ENCODE measurements at places on chromosomes 3 and 15. TPM values are rescaled to one million over a fixed set of nuclear protein-coding genes. Genes with fewer than 3 reads are reported as not detected.

Gene GP9
- total RNA-seq = 0.50 TPM

Gene HIGD2B
- not detected for total RNA-seq

Gene P2RY1
- total RNA-seq = 1.5 TPM

Gene ARRDC4
- 17.4 TPM for total RNA-seq

Gene CEP97
- 2.8 TPM for total RNA-seq

Gene TRIM71
- total RNA-seq = not detected

DNA sequence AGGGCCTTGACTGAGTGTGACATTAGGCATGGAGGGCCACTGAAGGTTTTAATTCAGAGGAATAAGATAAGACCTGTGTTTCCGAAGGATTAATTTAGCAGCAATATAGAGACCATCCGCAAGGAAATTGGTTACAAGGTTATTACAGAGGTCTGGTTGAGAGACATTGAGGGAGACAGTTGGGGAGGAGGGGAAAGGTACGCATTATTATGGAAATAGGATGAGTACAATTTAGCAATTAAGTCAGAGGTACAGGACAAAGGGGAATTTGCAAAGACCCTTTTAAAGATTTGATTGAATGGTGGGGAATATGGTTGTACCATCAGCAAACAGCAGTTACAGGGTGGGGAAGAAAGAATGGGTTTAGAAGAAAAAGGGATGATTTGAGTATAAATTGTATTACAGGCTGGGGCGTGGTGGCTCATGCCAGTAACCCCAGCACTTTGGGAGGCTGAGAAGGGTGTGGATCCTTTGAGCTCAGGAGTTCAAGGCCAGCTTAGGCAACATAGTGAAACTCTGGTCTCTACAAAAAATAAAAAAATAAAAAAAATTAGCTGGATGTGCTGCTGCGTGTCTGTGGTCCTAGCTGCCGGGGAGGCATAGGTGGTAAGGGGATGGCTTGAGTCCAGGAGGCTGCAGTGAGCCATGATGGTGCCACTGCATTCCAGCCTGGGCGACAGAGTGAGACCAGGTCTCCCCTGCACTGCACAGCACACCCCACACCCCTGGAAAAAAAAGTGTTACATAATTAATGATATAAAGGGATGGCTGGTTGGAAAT lies 11.3 kb downstream of the ARL8B start:
- H3K4me1 ChIP-seq = peaks cover 1% of the 10 kb centered on the region
- no peaks in the 10 kb centered on the region for H3K27me3 ChIP-seq

GRCh38 chr3:72690629-72691028 lies 157.6 kb downstream of the SHQ1 start:
- no peaks in the 10 kb centered on the region for H3K27me3 ChIP-seq
- H3K4me1 ChIP-seq = no peaks in the 10 kb centered on the region
- H3K27ac ChIP-seq = no peak overlapping the region
- no peak overlapping the region for H3K4me3 ChIP-seq
- DNase-seq = no peak
- H3K36me3 ChIP-seq = no peaks in the 10 kb centered on the region

DNA sequence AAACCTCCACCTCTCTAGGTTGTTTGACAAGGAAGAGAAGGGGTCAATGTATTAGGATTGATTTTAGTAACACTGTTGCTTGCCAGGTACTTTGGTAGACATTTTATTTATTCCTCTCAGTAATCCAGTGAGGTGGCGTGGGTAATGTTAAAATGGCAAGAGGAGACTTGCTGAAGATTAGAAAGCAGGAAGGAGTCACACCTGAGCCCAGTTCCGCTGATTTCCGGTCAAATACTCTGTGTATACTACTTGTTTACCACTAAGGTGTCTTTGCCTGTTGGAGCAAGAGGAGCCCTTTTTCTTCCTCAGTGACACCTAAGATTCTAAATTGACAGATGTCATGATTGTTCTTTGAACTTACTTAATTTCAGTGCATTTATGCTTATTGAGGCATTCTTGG lies 1.7 kb downstream of the OXNAD1 start:
- no peak for DNase-seq
- peaks cover 11% of the 10 kb centered on the region for H3K36me3 ChIP-seq
- no peaks in the 10 kb centered on the region for H3K27me3 ChIP-seq
- H3K4me1 ChIP-seq = peaks cover 11% of the 10 kb centered on the region

GRCh38 chr3:46334741-46335478 lies 19.0 kb upstream of the CCR2 start:
- H3K4me1 ChIP-seq = no peaks in the 10 kb centered on the region
- no peak overlapping the region for H3K27ac ChIP-seq
- H3K4me3 ChIP-seq = no peak overlapping the region
- no peaks in the 10 kb centered on the region for H3K36me3 ChIP-seq
- no peak for DNase-seq

- H3K27me3 ChIP-seq = no peaks in the 10 kb centered on the region
- DNase-seq = no peak
- no peak overlapping the region for H3K27ac ChIP-seq
- H3K4me3 ChIP-seq = no peak overlapping the region
These were observed 257.0 kb downstream of the NR1D2 start for GRCh38 chr3:24202071-24202470.

- no peak overlapping the region for H3K4me3 ChIP-seq
- H3K27ac ChIP-seq = no peak overlapping the region
- H3K4me1 ChIP-seq = no peaks in the 10 kb centered on the region
- H3K36me3 ChIP-seq = no peaks in the 10 kb centered on the region
- DNase-seq = no peak
These were observed 41.8 kb downstream of the KCNH8 start for GRCh38 chr3:19190126-19190525.

DNA sequence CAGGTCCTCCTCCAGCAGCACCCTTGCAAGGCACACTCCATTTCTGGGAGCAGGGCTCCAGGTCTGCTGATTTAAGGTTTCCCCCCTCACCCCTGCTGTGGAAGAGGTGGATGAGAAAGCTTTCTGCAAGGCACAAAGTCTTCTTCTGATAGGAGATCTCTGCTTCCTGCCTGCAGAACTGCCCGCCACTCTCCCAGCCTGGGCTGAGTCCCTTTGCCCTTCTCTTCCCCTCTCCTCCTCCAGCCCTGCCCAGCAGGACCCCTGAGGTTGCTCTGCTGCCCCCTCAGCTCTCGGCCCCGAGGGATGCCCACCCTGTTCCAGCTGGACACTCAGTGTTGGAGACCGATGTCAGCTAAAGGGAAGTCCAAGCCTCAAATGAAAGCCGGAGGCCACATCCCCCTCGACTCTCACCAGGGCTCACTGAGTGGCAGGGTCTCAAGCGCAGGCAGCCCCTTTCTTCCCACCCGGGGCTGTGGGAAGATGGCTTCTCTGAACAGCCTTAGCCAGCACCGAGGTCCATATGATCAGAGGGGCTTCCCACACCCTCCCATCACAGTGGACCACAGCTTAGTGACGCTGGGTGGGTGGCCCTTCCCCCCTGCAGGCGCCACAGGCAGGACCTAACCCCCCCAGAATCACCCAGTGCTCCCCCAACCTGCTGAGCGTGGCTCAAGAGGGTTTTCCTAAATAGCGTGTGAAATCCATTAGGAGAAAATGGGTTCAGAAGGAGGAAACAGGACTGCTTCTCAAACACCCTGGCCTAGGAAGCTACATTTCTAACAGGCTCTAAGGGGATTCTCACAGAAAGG lies 4.0 kb downstream of the ATP10A start:
- no peak overlapping the region for H3K27ac ChIP-seq
- H3K4me1 ChIP-seq = no peaks in the 10 kb centered on the region

- peaks cover 20% of the 10 kb centered on the region for H3K36me3 ChIP-seq
- no peak overlapping the region for H3K4me3 ChIP-seq
- no peak overlapping the region for H3K27ac ChIP-seq
- no peak for DNase-seq
- no peaks in the 10 kb centered on the region for H3K4me1 ChIP-seq
- no peaks in the 10 kb centered on the region for H3K27me3 ChIP-seq
These were observed 41.2 kb downstream of the TUBGCP4 start for GRCh38 chr15:43412096-43412495.

GRCh38 chr3:48598323-48599076 lies 3.4 kb upstream of the COL7A1 start:
- no peaks in the 10 kb centered on the region for H3K4me1 ChIP-seq
- DNase-seq = no peak
- H3K4me3 ChIP-seq = no peak overlapping the region
- H3K36me3 ChIP-seq = peaks cover 52% of the 10 kb centered on the region
- H3K27ac ChIP-seq = no peak overlapping the region

- H3K4me1 ChIP-seq = no peaks in the 10 kb centered on the region
- no peak overlapping the region for H3K27ac ChIP-seq
- H3K4me3 ChIP-seq = no peak overlapping the region
- no peaks in the 10 kb centered on the region for H3K36me3 ChIP-seq
These were observed 26.8 kb upstream of the CSTA start for GRCh38 chr3:122298239-122298638.

DNA sequence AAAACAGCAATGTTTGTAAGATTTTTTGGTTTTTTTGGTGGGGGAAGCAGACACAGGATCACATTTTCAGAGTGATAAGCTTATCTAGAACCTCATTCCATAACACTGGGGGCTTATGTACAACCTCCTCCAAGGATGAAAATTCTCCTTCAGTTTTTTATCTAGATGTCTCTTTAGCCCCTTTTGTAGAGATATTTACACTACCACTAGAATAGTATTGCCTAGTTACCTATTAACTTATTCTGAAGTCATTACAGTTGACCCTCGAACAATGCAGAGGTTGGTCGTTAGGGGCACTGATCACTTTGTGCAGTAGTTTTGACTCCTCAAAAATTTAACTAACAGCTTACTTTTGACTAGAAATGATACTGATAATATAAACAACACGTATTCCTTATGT lies 32.8 kb downstream of the IFT57 start:
- H3K4me3 ChIP-seq = no peak overlapping the region
- H3K27me3 ChIP-seq = no peaks in the 10 kb centered on the region
- H3K36me3 ChIP-seq = no peaks in the 10 kb centered on the region
- DNase-seq = no peak
- H3K4me1 ChIP-seq = no peaks in the 10 kb centered on the region

DNA sequence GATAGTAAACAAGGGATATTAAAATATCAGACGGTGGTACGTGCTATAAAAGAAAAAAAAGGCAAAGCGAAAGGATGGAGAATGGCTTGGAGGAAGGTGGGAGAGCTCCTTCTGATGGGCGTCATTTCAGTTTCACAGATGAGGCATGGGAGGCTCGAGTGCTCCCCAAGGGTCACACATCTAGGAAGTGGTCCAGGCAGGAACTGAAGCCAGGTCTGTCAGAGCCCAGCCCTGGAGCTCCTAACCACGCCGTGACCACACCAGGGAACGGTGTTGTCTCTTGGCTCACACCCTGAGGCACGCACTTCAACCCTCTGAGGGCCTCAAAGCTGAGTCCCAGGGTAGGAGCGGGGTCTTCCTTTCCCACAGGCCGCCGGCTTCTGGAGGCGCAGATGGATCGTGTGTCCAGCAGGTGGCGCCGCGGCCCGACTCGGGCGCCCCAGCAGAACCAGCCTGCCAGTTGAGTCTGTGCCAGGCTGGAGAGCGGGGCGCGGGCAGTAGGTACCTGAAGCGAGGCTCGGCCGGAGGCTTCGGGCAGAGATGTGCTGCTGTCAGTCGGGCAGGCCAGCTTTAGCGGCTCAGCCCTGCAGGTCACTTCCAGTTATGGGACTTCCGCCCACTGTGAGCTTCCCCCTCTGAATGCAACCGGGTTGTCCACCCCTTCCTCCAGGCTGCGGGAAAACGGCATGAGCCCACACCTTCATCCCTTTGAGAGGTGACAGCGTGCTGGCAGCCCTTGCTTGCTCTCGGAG lies 68.1 kb downstream of the SLC6A1 start:
- no peaks in the 10 kb centered on the region for H3K27me3 ChIP-seq
- peak; percentile 68 for DNase-seq
- no peak overlapping the region for H3K27ac ChIP-seq
- no peaks in the 10 kb centered on the region for H3K36me3 ChIP-seq
- no peak overlapping the region for H3K4me3 ChIP-seq

- no peak for DNase-seq
- no peaks in the 10 kb centered on the region for H3K4me1 ChIP-seq
These were observed 644.7 kb downstream of the OTOL1 start for GRCh38 chr3:162141272-162141791.

- H3K4me3 ChIP-seq = no peak overlapping the region
- no peaks in the 10 kb centered on the region for H3K27me3 ChIP-seq
- no peaks in the 10 kb centered on the region for H3K36me3 ChIP-seq
- no peaks in the 10 kb centered on the region for H3K4me1 ChIP-seq
These were observed 107.6 kb downstream of the IL20RB start for GRCh38 chr3:137065381-137065780.

- no peak overlapping the region for H3K4me3 ChIP-seq
- DNase-seq = no peak
- no peaks in the 10 kb centered on the region for H3K27me3 ChIP-seq
- H3K36me3 ChIP-seq = no peaks in the 10 kb centered on the region
These were observed 747.4 kb upstream of the NECTIN3 start for GRCh38 chr3:110324171-110324705.

GRCh38 chr15:50164458-50164857 lies 17.5 kb upstream of the SLC27A2 start:
- H3K4me3 ChIP-seq = no peak overlapping the region
- H3K36me3 ChIP-seq = no peaks in the 10 kb centered on the region
- no peaks in the 10 kb centered on the region for H3K27me3 ChIP-seq
- no peaks in the 10 kb centered on the region for H3K4me1 ChIP-seq
- peak overlapping the region; percentile 80 for H3K27ac ChIP-seq
- DNase-seq = peak; percentile 87

- no peak overlapping the region for H3K4me3 ChIP-seq
- no peak overlapping the region for H3K27ac ChIP-seq
- no peaks in the 10 kb centered on the region for H3K27me3 ChIP-seq
These were observed 2.5 kb downstream of the RSL24D1 start for GRCh38 chr15:55194256-55194655.

DNA sequence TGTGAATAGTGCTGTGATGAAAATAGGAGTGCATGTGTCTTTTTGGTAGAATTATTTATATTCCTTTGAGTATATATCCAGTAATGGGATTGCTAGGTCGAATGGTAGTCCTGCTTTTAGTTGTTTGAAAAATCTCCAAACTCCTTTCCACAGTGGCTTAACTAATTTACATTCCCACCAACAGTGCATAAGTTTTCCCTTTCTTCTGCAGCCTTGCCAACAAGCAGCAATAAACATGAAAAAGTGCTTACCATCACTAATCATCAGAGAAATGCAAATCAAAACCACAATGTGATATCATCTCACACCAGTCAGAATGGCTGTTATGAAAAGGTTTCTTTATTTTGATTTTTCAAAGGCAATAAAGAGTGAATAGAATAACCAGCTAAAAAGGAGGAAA lies 1105.9 kb downstream of the NAALADL2 start:
- no peak for DNase-seq
- H3K36me3 ChIP-seq = no peaks in the 10 kb centered on the region
- no peaks in the 10 kb centered on the region for H3K27me3 ChIP-seq
- H3K27ac ChIP-seq = no peak overlapping the region
- H3K4me1 ChIP-seq = no peaks in the 10 kb centered on the region

GRCh38 chr3:155024006-155024638 lies 56.0 kb upstream of the MME start:
- H3K27ac ChIP-seq = no peak overlapping the region
- H3K27me3 ChIP-seq = no peaks in the 10 kb centered on the region
- no peaks in the 10 kb centered on the region for H3K36me3 ChIP-seq
- DNase-seq = no peak
- no peaks in the 10 kb centered on the region for H3K4me1 ChIP-seq
- no peak overlapping the region for H3K4me3 ChIP-seq

Measured in right lobe of liver (tissue), 6 donors.